ENCODE measurements at places on chromosomes 7 and 10.

- no peak for DNase-seq
Measured at GRCh38 chr10:58590924-58591323, 78.3 kb downstream of the BICC1 start.

DNA sequence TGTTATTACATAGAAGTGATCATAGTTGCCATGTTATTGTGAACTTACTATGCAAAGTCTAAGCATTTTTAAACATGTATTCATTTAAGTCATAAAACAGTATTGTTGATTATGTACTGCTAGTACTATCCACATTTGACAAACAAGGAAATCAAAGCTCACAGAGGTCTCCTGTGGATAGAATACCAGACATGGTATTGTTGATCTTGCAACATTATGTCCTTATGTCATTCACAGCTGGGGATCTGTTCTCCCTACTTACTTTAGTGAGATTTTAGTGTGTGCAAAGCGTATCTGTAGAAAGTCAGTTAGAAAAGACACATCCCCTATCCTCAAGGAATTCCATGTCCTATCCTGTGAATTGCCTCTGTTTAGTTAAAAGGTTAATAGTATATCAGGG lies 106.1 kb downstream of the SND1 start:
- no peak for DNase-seq

GRCh38 chr7:116449950-116450349 lies 49.6 kb upstream of the CAV2 start:
- no peak for DNase-seq

GRCh38 chr10:124357561-124357885 lies 61.2 kb downstream of the OAT start:
- no peak for DNase-seq

- DNase-seq, result peak; percentile 19
Measured at GRCh38 chr7:15685358-15686294, 857 bp downstream of the MEOX2 start.

DNA sequence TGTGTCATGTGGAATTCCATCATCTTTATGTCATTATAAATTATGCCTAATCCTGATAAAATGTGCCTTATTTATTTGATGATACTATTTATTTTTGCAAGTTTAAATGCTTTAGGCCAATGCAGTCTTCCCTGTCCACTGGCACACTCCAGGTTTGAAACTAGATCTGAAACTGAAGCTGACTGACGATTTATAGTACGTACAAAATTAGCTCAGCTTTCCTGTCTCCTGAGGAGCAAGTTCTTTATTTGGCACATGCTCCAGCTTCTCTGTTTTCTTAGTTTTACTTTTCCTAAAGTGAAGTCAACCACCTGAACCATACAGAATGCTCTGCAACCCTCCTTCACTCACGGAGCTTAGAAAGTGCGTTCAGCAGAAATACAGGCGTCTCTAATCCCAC lies 164.1 kb downstream of the HECW1 start:
- no peak for DNase-seq

DNA sequence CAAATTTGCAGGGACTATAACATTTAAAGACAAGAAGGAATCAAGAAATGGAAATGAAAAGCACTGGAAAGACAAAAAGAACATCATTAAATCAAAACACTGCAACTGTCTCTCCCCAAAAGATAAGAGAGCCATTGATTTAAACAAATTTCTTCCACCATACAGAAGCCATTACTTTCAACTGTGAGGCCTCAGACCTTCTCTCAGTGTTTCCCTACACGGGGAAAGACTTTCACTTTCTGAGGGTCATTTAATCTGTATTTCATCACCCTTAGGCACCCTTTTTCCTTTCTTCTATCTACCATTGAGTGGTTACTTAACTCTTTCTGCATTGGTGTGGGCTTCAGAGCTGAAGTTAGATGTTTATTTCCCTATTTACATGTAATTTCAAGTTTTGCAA lies 47.5 kb downstream of the CCDC172 start:
- no peak for DNase-seq

DNA sequence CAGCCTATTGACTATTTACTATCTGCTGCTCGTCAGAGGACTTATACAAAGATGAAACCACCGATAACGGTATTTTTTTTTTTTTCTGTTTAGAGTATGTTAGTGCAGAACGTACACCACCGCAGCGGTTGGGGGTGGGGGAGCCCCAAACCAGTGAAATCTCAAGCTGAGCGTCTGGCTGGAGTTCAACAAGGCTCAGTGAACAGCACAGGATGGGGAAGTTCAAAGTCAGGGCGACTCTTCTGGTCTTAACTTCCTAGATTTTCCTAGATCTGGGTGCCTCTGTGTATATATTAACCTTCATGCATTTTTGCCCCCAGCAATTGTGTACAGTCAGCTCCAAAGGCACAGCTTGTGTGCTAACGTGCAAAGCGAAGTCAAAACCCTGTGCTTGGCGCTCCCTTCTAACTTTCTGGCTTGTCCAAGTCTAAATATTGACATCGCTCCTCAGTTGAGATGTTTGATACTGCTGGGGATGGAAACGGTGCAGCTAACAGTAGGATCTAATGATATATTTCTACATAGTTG lies 1.1 kb downstream of the RHOBTB1 start:
- DNase-seq, result no peak

DNA sequence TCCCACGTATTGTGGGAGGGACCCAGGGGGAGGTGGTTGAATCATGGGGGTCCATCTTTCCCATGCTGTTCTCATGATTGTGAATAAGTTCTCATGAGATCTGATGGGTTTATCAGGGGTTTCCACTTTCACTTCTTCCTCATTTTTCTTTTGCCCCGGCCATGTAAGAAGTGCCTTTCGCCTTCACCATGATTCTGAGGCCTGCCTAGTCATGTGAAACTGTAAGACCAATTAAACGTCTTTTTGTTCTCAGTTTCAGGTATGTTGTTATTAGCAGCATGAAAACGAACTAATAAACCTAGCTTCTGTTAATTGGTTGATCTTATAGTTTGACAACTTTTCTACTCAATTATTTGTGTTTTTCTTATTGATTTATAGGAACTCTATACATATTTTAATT lies 206.3 kb downstream of the NXPH1 start:
- DNase-seq, result no peak

DNA sequence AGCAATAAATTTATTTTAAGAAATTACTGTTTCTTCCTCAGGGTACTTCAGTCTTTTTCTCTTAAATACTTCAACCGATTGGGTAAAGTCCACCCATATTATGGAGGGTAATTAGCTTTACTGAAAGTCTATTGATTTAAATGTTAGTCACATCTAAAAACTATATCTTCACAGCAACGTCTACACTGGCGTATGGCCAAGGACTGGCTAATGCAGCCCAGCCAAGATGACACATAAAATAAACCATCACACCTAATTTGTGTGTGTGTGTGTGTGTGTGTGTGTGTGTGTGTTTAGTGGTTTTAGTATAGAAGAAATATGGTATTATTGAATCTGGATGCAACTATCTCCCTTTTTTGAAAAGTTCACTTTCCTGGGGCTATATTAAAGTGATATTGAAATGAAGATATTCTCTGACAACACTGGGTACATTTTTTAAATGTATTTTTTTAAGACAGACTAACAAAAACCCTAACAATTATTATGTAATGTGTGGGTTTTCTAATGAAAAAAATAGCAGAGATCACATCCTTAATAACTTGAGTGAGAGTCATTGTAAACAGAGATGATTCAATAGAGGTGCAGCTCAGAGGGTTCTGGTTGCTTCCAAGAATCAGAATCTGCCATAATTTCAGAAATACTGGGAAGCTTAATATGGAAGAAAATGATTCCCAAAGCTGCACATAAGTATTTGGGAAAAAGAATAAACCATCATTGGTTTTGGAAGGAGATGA lies 584.2 kb upstream of the MBL2 start:
- no peak for DNase-seq

GRCh38 chr7:44819292-44819691 lies 22.8 kb downstream of the PPIA start:
- DNase-seq, result no peak

DNA sequence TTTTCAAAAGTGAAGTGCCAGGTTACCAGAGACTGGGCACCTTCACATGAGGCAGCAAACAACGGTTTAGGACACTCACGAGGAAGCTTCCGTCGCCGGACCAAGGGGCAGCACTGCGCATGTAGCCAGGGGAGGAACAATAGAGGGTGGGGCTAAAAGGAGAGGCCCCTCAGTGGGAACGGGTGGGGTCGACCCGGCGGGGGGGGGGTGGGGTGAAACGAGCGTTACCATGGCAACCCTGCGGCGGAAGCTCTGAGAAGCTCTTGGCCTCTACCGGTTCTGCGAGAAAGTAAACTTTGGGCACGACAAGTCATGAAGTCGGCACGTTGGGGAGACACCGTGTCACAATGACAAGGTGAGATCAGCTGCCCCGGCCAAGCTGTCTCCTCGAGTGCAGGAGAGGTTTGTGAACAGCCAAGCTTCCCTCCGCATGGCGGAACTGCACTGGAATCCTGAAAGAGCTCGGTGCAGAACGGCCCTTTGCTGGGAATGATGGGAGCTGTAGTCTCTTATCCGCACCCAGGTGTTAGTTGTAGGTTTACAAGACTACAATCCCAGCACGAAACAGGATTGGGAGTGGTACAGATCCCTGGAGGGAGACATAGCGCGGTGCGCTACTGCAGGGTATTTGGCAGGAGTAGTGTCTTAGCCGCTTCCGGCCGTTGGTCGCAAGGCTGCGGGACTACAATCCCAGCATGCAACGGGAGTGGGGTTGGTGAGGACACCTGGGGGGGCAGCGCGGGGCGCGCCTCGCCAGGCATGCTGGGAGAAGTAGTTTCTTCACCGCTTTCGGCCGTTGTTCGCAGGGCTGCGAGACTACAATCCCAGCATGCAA lies 72.8 kb upstream of the ZNF722 start:
- DNase-seq, result no peak

DNA sequence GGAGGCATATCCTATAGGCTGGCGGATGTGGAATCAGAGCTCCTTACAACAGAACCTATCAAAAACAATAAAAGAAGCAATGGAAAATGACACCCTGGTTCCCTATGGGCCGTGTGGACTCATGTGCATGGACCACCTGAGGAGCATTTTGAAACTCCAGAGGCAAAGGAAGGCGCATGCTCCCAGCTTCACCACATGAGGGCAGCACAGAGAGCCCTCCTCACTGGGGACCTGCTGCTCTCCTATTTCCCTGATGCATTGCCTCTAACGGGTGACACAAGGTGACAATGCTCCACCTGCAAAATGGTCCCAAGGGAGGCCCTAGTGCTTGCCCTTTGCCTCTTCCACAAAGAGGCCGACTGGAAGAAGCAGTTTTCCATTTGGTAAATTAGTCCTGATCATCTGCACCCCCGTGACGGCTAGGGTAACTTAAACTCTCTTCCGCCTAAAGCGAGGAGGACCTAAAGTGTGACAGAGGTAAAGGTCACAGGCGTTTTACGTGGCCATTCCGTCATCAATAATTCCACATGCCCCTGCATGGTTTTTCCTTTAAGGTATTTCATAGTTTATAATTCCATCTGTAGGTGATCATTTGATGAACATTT lies 67.7 kb downstream of the GPAM start:
- DNase-seq, result peak; percentile 1

DNA sequence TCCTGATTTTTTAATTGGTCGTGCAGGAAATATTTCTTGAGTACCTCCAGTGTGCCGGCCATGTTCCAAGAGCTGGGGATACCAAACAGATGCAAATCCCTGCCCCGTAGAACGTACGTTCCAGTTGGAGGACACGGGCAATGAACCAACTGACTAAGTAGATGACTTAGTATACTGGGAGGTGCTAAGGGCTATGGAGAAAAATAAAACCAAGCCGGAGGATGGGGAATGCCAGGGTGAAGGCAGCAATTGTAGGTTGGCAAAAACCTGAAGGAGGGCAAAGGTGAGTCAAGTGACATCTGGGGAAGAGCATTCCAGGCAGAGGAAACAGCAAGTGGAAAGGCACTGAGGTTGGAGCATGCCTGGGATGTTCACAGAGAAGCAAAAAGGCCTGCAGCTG lies 6.8 kb upstream of the VSIR start:
- DNase-seq, result no peak

- DNase-seq, result no peak
Measured at GRCh38 chr7:5050676-5051075, 5.0 kb downstream of the RBAK start.

DNA sequence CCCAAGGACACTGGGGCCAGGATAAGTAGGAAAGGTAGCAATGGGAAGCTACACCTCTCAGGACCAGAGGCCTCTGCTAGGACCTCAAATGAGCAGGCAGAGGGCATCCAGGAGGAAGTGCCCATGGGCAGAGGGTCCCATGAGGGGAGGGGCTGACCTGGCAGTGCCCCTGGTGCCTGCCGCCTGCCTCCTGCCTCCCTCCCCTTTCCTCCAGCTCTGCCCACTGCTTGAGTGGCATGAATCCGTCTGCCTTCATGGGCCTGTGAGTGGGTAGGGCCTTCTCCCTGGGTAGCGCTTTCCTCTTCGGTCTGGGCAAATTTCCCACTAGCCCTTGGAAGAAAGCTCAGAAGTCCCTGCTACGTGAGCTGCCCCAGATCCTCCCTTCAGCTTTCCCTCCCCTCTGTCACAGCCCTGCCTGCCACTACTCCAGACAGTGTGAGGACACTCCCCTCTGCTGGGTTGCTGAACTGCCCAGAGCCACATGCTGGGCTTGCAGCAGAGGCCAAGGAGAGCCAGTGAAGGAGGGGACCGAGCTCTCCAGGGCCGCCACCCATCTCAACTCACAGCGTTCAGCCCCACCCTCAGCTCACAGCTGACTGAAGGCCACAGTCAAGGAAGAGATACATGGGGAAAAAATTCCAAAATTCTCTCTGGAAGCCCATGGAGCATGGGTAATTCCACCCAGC lies 141.4 kb downstream of the ARHGAP22 start:
- DNase-seq, result no peak

GRCh38 chr7:92815412-92815811 lies 21.0 kb downstream of the CDK6 start:
- no peak for DNase-seq

GRCh38 chr10:74994854-74995253 lies 116.6 kb upstream of the SAMD8 start:
- DNase-seq, result no peak

GRCh38 chr10:16049782-16050181 lies 189.5 kb upstream of the MINDY3 start:
- DNase-seq, result no peak

DNA sequence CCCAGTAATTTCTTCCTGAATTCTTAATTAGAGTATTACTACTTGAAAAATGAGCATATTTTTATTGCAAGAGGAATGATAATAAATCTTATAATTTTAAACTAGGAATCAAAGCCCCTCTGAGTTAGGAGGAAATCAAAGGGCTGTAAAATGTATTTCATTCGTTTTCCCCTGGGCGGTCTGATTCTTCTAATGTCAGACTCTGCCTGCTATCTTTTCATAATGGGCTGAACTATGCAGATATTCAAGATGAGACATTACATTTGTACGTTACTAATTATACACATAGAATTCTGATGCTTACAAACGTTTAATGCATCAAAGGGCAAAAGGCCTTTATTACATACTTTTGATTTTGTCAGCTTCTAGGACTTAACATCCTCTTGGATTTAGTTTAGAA lies 16.0 kb upstream of the TRUB1 start:
- DNase-seq, result no peak

DNA sequence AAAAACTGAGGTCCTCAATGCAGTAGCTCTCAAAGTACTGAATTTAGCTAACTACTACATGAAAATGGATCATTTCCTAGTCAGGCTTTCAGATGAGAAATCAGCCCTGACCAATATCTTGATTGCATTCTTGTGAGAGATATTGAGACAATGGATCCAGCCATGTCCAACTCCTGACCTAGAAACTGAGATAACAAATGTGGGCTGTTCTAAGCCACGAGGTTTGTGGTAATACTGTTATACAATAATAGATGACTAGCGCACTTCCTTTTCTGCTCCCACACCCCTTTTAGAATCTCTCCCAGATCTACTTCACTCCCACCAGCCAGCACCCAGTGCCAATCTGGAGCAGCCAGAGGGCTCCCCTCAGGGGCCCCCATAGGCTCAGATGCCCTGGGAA lies 209.3 kb upstream of the KMT2E start:
- DNase-seq, result no peak

GRCh38 chr10:59589796-59590195 lies 119.9 kb downstream of the SLC16A9 start:
- DNase-seq, result no peak

Measured in NCI-H2107 (cell line).